Activated T-cell treated with anti-CD3 and anti-CD28 coated beads for 4 hours (primary cell): ENCODE measurements at places on chromosomes 13 and 19.

DNA sequence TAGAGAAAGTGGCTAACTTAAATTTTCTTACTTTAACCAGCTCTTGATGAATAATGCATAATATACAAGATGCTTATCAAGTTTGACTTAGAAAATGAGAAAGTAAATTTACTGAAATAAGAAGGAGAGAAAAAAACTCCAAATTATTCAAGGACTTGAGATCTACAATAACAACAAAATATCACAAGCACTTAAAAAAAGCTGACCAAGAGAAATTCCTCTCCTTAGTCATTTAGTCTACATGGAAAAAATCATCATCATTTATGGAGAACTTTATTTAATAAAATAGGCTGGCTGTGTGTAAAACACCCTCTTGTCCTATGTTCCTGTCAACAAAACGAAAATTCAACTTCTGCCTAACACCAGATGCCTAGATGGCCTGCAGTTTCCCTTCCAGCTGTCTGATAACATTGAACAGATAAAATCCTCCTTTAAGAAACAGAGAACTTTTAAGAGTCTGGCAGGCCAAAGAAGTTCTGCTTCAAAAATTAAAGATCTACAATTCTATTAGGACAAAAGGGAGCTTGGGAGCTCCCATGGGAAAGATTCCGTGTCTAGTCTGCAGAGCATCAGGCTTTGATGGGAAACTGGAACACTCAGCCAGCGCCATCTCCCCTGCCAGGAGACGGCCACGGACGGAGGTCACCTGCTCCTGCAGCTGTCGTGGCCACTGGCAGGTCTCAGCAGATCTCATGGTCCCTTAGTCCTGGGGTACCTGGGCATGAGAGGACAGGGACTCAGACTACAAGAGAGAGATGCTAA lies 37.9 kb upstream of the ATP11A start:
- DNase-seq, result no peak

- DNase-seq, result no peak
Observed at GRCh38 chr19:50720921-50721381, 1.3 kb upstream of the SHANK1 start.

DNA sequence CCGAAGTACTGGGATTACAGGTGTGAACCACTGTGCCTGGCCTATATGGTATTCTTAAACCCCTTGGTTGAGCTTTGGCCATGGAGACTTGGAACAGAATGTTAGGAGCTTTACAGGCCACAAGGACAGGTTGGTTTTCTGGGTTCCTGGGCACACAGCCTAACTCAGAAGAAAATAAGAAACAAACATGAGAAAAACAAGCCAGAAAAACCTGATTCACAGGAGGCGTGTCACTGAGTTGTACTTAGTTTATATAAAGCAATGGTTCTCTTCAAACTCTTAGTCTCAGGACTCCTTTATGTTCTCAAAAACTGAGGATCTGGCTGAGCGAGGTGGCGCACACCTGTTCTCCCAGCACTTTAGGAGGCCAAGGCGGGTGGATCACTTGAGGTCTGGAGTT lies 125.1 kb upstream of the SPATA13 start:
- DNase-seq, result no peak

DNA sequence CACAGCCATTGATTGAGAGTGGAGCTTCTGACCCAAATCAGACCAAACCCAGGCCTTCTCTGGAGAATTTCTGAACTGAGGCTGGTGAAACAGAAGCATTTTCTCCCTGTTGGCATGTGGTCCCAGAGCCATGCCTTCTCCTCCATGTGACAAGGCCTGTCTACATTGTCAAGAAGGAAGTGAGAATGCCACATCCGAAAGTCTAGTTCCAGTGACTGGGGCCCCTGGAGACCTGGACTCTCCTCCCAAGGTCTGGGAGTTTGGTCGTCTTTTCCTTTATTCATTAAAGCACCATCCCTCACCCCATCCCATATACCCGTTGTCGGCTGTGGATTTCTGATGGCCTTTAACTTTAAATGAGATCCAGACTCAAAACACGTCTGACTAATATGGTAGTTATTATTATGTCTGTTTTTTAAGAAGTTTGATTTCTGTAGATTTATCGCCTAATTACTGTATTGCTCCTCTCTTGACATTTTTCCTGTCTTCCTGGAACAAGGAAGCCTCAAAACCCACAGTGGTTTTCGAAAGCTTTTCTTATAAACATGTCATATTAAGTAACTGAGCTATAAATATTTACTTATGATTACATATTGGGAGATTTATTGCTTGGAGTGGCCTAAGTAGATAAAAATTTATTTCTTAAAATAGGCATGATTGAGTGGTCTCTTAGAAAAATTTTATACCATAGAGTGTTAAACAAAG lies 128.3 kb upstream of the FRY start:
- no peak for DNase-seq

- DNase-seq, result no peak
Observed at GRCh38 chr13:31515427-31515826, 223.9 kb upstream of the RXFP2 start.

DNA sequence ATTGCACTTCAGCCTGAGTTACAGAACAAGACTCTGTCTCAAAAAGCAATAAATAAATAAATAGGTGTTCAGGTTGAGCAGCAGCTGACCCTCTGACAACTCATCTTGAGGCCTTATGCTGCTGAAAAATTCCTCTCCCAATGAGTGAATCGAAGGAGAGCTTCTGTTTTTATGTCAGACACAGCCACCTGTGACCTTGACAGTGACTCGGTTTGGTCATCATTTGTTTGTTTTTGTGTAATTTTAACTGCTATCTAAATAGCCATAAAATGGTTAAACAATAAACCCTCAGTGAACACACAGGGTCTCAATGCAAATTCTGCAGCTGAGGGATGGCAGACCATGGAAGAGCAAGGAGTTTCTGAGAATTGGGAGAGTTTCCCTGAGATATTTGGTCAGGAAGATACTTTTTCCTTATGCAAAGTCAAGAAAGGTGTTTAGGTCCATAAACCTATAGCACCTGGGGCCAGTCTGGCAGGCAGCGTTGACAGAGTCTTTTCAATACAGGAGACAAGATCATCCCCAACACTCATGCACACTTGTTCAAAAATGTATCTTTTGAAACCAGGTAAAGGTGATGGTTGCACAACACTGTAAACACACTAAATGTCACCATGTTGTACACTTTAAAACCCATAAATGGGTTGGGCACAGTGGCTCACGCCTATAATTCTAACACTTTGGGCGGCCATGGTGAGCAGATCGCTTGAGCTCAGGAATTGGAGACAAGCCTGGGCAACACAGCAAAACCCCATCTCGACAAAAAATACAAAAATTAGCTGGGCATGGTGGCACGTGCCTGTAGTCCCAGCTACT lies 16.6 kb upstream of the SLC25A30 start:
- DNase-seq, result no peak

- no peak for DNase-seq
Observed at GRCh38 chr13:22735011-22735995, 445.5 kb upstream of the SGCG start.

GRCh38 chr13:21902709-21903098 lies 231.8 kb downstream of the FGF9 start:
- DNase-seq, result no peak

GRCh38 chr13:107734891-107735625 lies 480.3 kb downstream of the LIG4 start:
- DNase-seq, result no peak

GRCh38 chr19:45954156-45954555 lies 19.5 kb downstream of the NOVA2 start:
- no peak for DNase-seq
